ENCODE measurements at places on chromosomes 4 and X. TPM values are rescaled to one million over a fixed set of nuclear protein-coding genes. Genes with fewer than 3 reads are reported as not detected.

DNA sequence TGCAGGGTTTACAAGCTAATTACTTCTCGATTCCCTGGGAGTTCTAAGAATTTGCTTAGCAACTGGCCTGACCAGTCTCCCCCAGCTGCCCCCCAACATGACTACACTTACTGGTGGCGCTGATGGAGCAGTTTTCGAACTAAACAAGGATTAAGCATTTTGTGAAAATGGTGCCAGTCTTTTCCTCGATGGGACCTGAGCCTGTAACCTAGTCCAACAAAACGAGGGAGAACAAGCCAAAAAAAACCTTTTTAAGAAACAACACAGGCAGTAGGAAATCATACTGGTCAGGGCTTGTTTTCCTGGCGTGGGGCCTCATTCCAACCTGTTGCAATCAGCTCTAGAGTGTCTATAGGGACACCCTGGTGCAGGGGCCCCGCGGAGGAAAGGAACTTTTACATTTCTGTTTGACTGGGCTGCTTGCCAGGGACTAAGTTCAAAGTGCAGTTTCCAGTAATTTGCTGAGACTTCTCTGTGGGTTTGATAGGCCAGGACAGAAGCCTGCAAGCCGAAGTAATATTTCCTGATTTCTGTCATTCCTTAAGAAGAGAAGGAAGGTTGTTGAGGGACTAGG is 158.7 kb downstream of the SPRY1 start:
- DNase-seq: peak; percentile 90

- DNase-seq: no peak
Measured at GRCh38 chrX:133085785-133086184, 11.1 kb downstream of the USP26 start.

- DNase-seq: no peak
Measured at GRCh38 chr4:16199093-16199492, 27.2 kb downstream of the TAPT1 start.

- no peak for DNase-seq
Measured at GRCh38 chrX:57822398-57822797, 87.9 kb downstream of the ZXDA start.

- DNase-seq: no peak
Measured at GRCh38 chr4:164215113-164215741, 538.7 kb upstream of the SMIM31 start.

GRCh38 chr4:9758641-9759317 is 22.7 kb upstream of the DRD5 start:
- DNase-seq: no peak

- DNase-seq: no peak
Measured at GRCh38 chr4:83408908-83409307, 46.7 kb downstream of the HELQ start.

DNA sequence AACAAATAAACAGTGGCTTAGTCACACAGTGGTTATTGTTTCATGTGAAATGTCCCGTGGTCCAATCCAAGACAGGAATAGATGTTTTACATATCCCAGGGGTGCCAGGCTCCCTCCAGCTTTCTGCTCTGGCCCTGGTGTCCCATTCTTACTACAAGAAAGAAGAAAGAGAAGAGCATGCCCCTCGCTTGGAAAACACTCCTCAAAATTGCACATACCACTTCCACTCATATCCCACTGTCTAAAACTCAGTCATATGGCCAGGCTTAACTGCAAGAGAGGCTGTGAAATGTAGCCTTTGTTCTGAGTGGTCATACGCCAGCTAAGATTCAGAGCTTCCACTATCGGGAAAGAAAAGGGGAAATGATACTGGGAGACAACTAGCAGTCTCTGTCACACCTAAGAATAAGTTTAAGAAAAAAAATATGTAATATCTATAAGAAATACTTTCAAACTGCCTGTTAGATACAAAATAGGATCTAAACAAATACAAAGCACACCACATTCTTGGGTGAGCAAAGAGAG is 306.8 kb upstream of the FAM241A start:
- no peak for DNase-seq

GRCh38 chr4:32147446-32148085 is 1427.4 kb downstream of the PCDH7 start:
- no peak for DNase-seq

GRCh38 chr4:98352940-98353339 is 91.8 kb downstream of the RAP1GDS1 start:
- DNase-seq: no peak

- no peak for DNase-seq
Measured at GRCh38 chr4:1151541-1151940, 20.8 kb downstream of the SPON2 start.

DNA sequence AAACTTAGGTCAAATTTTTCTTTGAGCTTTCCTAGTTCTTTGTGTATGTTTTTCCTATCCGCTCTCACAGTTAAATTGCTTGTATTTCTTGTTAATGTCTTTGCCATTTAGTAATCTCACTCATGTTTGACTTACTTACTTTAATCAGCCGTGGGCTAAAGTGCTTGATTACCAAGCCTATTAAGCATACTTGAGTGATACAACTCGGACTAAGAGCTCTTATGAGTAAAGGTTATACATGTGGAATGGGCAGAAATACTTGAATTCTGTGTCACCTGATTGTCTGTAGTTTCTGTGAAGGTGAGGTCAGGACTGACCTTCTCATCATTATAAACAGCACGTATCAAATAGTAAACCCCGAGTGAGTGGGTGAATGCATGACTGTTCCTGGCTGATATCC is 664.5 kb downstream of the PDHA2 start:
- no peak for DNase-seq

DNA sequence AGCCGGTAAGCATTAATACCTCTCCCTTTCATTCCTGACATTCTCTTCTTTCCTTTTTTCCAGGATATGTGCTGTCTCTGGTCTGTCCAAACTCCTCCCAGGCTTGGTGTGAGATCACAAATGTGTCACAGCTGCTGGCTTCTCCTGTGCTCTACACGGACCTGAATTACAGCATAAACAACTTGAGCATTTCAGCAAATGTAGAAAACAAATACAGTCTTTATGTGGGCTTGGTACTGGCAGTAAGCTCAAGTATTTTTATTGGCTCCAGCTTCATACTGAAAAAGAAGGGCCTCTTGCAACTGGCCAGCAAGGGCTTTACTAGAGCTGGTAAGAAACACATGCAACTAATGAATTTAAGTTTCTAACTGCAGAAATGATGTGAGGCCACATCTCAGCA is 8.4 kb downstream of the NIPAL1 start:
- no peak for DNase-seq

DNA sequence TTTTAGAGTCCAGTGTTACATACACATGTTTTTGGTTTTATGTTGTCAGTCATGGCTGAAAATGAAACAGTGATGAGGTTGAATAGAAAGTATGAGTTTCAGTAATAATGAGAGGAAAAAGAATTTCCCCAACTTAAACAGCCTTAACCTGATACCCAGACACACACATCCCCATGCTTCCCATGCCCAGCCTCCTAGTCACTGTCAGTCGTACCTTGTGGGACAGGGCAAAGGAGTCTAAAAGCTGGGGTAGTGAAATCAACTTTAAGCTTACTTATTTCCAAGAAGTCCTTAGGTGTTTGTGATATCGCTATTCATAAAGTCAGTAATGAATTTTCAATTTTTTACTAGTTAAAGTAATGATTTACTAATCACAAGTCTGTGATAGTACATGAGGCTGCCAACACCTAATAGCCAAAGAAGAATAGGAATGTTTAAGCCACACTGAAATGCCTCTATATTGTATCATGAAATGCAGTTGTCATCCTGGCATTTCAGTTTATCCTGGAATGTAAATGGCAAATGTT is 24.3 kb upstream of the GPR34 start:
- no peak for DNase-seq

DNA sequence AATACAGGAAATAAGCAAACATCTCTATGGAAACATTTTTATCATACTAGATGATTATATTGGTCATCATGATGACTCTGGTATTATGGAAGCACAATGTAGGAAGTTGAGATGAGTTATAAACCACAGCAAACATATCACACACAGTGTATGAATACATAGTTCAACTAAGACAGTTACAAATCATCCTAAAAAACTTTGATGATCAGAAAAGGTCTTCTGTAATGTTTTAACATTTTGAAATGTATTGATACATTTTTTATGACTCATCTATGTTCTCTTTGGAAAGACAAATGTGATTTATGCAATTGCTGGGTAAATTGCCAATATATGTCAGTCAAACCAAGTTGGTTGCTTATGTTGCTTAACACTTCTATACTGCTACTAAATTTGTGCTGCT is 4.8 kb downstream of the CXCL3 start:
- DNase-seq: no peak

DNA sequence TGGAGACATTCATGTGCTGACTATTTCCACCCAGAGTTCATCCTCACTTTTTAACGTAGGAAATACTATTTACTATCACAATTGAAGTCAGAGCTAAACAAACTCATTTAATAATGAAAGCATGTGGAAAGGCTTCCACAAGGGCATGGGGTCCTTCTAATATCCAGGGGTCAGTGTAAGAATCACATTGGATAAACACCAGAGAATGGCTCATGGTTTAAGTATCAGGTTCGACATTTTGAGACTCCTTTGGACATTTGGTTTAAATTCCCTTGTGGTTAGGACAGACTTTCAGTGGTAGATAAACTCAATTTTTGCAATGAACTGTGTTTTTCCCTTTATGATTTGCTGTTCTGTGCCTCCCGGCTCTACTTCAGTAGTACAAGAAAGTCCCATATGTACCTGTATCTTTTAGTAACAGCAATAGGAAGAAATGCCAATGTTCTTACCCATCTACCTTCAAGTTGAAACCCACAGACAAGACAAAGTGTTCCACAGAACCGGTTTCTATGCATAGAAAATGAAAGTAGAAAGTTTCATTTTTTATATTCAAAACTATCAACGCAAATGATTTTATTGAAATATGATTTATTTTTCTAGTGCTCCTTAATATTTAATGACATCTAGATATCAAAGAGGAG is 589.0 kb upstream of the FAM241A start:
- no peak for DNase-seq

- DNase-seq: no peak
Measured at GRCh38 chr4:90357117-90357710, 230.0 kb downstream of the CCSER1 start.

GRCh38 chr4:187184508-187184907 is 460.9 kb upstream of the FAT1 start:
- DNase-seq: no peak

DNA sequence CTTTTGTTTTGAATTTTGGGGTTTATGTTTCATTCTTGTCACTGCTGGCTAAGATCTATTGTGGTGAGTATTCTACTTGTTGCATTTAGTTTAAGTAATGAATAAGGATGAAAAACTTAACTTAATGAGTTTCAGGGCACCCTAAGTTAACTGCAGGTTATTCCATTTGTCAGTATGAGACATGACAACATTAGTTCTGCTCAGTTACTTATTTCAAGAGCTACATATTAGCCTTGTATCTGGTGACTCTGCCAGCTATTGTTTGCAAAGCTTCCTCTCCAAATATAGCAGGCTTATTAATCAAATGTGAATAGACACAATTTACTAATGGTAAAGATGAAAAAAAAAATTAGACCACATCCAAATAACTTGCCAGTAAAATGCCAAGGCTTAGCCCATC is 567.1 kb downstream of the IL15 start:
- no peak for DNase-seq

GRCh38 chr4:79923281-79923680 is 149.7 kb downstream of the ANTXR2 start:
- no peak for DNase-seq

- no peak for DNase-seq
Measured at GRCh38 chr4:2249526-2250356, 7.8 kb upstream of the HAUS3 start.

- DNase-seq: no peak
Measured at GRCh38 chr4:51825341-51825740, 17.6 kb upstream of the DCUN1D4 start.

DNA sequence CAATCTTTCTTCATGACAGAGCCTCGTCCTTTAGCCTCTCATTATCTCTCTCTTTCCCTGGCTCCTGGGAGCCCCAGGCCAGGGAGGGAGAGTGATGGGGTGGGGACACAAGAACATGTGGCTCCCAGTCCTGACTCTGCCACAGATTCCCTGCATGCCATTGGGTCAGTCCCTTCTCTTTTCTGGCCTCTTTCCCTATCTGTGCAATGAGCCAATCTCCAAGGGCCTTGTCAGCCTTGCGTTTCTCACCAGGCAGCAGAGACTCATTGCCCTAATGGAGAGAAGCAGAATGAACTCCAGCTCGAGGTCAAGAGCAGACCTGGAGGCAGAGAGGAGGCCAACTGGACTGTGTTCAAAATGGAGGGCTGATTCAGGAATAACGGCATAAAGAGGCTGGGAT is 38.4 kb upstream of the PJA1 start:
- DNase-seq: no peak

DNA sequence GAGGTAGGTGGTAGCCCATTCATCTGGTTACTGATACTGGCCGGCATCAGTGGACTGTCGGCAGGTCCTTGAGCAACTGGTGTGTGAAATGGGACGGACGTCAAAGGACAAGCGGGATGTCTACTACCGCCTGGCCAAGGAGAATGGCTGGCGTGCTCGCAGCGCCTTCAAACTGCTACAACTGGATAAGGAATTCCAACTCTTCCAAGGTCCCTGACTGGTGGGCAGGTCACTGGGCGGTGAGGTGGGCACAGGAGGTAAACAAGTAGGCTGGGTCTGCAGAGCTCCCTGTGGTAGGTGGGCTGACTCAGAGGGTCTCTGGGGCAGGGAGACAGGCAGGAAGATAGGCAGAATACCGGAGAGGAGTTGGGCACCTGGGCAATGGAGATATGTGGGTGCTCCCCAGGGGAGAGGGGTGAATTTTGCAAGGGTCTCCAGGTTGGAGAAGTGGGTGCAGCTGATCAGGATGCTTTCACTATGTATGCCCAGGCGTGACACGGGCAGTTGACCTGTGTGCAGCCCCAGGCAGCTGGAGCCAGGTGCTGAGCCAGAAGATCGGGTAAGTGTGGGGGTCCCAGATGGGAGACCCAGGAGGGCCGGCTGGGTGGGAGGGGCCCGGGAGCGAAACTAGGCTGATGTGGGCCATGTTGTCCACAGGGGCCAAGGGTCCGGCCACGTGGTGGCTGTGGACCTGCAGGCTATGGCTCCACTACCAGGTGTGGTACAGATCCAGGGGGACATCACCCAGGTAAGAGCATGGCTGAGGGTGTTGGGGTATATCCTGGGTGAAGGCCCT is 2.2 kb downstream of the FTSJ1 start:
- no peak for DNase-seq

- DNase-seq: peak; percentile 53
Measured at GRCh38 chr4:109559625-109559982, 442 bp upstream of the MCUB start.

APLN gene
- total RNA-seq: 15.4 TPM

SPANXN3 gene
- not detected for total RNA-seq

RNF150 gene
- 53.3 TPM for total RNA-seq

SPP1 gene
- 5.6 TPM for total RNA-seq

ARX gene
- total RNA-seq: not detected

CRMP1 gene
- 1.2 TPM for total RNA-seq

SLIT2 gene
- 10.2 TPM for total RNA-seq

Measured in Right ventricle myocardium superior (tissue), 1 donor.